ENCODE measurements at places on chromosomes 1 and 21.

DNA sequence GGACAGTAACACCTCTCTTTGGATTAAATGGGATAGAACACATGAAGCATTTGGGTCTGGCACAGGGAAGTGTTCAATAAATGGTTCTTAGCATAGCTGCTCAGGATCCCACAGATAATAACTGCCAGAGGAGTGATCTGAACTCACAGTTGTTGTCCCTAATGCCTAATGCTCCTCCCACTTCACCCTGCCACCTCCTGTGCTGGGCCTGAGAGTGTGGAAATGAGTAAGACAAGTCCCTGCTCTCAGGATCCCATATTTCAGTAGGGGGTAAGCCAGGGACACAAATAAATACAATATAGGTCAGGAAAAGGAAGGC lies 19.9 kb upstream of the FOXO6 start:
- DNase-seq: no peak

- DNase-seq: no peak
These were observed 19.8 kb upstream of the UBR4 start for GRCh38 chr1:19229828-19230325.

DNA sequence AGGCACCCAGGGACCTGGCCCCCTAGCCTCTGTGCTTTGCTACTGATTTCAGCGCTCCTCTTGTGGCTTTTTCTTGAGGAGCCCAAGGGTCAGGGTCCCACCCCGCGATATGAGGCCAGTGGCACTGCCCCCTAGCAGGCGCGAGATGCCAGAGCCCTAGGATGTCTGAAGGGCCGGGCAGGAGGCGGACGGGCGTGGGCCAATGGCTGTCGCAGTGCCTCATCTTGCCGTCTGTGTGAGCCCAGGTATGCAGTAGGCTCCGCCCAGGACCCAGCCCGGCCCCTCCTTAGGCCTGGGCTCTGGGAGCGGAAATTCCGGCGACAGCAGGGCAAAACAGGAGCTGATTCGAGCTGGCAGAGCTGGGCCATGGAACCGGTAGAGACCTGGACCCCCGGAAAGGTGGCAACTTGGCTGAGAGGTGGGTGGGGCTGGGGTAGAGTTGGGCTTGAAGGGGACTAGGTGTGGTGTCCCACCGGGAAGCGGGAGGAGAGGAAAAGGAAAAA lies at the start of gene CNKSR1:
Gene CNKSR1 (plus strand): TSS at position 310 of the 503 bp plus-strand sequence. CDS start 57 bp downstream, at position 367.
- DNase-seq: no peak

GRCh38 chr1:241343956-241344355 lies 13.0 kb downstream of the RGS7 start:
- no peak for DNase-seq
